ENCODE measurements at places on chromosomes 2 and 18. TPM values are rescaled to one million over a fixed set of nuclear protein-coding genes. Genes with fewer than 3 reads are reported as not detected.

SCN2A gene
- total RNA-seq: 1.5 TPM

TNFRSF11A gene
- 3.0 TPM for total RNA-seq

OSBPL6 gene
- total RNA-seq: 3.8 TPM

PRLH gene
- not detected for total RNA-seq

Measured in testis (tissue), 5 donors.